Activated CD4-positive, alpha-beta T cell treated with anti-CD3 and anti-CD28 coated beads, Interleukin-2, Interleukin-4, amounts not matched to agents 100 ng/mL and 50 ng/mL, durations not matched to agents 16 hours and 8 hours (primary cell): ENCODE measurements at places on chromosomes 3 and 15.

DNA sequence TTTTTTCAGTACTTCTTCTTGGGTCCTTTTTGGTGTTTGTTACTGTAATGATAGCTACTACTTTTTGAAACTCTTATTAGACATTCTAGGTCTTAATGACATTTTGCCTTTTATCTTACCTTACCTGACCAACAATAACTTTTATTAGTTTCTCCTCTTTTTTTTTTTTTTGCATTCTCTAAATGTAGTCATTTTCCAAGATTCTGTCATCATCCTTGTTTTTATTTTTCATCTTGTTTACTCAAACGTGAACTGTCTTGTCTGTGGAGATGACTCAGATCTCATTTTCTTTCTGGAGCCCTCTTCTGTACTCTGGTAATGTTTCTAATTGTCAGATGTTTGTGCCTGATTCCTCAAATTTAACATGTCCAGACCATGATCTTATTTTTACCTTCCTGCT is 2.9 kb downstream of the ABHD5 start:
- DNase-seq = peak; percentile 50

DNA sequence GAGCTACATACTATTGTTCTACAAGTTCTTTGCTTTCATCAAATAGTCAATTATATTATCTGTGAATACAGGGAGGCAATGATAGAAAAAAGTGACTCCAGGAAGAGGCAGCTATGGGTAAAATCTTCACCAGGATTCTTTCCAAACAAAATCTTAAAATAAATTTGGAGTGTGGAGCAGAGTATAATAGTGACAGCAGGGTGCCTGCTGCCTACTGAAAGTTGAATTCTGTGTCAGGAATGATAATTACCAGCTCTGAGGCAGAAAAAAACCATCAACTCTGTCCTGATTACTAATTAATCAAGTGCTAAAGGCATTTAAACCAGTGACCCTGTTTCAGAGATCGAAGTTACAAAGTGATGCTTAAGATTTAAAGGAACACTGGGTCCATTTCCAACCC is 148.0 kb downstream of the DIPK2A start:
- no peak for DNase-seq

GRCh38 chr15:43168192-43169107 is 16.8 kb upstream of the CCNDBP1 start:
- peak; percentile 11 for DNase-seq

- DNase-seq = no peak
Observed at GRCh38 chr3:30952786-30953185, 58.3 kb upstream of the GADL1 start.

GRCh38 chr3:3201611-3202010 is 22.1 kb upstream of the CRBN start:
- DNase-seq = peak; percentile 56

DNA sequence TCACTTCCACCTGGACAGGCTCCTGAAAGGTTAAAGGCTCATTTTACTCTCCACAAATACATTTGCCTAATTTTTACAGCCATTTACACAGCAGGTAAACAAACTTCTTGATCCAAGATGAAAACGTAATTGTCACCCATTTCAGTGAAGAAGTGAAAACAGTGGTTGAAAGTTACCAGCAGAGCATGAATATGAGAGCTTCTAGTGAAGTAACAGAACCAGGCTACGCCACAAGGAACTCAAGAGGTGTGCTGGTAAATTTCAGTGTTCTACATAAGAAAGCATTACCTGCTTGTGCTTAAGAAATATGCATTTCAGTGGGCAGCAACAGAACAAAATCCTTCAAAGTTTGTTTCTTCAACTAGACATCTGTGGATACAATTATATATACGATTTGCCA is 113.2 kb downstream of the MECOM start:
- DNase-seq = no peak

DNA sequence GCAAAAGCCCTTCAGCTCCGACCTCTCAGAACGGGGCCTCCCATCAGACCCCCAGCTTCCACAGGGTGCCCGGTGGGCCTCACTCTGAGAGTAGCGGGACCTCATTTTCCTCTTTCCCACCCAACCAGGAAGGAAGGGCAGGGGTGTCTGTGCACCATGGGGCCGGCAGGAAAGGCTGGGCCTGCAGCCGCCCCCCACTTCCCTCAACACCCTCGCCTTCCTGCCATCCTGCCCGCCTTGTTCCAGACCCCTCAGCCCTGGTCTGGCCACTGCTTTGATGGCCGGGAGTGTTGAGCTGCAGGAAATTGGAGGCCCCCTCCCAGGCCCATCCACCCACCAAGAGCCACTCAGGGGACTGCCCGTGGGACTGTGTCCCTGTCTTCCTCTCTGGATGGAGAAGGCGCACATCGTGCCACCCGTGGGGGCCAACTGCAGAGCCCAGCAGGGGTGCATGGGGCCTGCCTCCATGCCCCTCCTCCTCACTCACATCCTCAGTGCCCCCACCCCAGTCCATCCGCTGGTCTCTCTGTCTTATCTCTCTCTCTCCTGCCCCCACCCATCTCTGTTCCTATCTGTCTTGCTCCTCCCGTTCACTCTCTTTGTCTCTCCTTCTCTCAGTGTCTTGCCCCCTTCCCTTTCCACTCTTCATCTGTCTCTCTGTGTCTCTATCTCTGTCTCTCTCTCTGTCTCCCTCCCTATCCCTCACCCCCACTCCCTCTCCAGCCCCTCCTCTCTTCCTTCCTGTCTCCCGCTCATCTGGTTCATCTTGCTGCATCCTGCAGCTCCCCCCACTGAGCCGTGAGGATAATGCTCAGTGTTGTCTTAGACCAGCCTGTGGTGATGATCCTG is 1.8 kb upstream of the PLXND1 start:
- DNase-seq = no peak

GRCh38 chr3:160665784-160666526 is 11.0 kb upstream of the ARL14 start:
- DNase-seq = no peak

DNA sequence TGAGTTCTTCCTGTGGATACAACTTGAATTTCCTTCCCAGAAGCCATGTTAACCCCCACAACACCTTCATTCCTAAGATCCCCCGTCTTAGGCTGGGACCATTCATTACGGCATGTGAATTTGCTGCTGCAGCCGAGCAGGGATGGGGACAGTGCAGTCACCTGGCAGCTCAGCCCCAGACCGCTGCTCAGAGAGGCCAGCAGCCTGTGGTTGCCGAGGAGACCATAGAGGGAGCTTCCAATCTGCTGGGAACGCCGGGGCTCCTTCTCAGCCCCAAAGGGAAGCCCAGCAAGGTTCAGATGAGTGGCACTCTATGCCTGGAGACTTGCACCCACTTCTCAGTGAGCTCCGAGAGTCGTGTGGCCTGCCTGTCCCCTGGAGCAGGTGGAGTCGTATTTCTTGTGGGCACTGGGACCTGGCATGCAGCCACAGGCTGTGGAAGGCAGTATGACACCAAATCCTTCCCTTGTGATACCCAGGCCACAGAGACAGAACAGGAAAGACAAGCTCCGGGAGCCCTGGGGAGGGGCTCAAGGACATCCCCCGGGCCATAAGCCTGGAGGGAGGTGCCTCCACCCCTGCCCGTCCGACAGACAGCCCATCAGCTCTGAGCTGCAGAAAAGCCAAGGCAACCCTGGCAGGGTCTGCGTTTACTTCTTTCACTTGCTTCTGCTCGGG is 167.3 kb downstream of the FAM43A start:
- no peak for DNase-seq

- DNase-seq = no peak
Observed at GRCh38 chr3:55376753-55377347, 110.3 kb downstream of the WNT5A start.

DNA sequence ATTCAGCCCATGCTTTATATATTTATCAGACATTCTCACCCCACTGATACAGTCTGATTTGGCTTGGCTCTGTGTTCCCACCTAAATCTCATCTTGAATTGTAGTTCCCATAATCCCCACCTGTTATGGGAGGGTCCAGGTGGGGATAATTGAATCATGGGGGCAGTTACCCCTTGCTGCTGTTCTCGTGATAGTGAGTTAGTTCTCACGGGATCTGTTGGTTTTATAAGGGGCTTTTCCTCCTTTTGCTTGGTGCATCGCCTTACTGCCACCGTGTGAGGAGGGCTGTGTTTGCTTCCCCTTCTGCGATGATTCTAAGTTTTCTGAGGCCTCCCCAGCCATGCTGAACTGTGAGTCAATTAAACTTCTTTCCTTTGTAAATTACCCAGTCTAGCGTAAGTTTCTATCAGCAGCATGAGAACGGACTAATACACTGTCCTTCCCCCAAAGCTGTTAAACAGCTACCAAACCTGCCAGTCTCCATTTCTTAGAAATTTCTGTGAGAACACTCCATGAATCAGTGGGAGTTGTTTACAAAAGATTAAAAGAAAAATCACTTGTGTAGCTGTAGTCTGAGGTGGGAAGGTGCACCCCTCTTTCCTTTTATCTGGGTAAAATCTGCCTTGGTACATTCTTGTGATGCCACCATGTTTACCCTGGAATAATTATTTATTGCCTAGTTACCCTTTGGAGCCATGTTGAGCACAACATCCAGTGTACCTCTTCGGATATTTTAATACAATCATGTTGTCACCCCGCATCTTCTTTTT is 160.5 kb downstream of the THSD4 start:
- DNase-seq = no peak

- no peak for DNase-seq
Observed at GRCh38 chr15:67048281-67049279, 16.8 kb upstream of the SMAD3 start.

DNA sequence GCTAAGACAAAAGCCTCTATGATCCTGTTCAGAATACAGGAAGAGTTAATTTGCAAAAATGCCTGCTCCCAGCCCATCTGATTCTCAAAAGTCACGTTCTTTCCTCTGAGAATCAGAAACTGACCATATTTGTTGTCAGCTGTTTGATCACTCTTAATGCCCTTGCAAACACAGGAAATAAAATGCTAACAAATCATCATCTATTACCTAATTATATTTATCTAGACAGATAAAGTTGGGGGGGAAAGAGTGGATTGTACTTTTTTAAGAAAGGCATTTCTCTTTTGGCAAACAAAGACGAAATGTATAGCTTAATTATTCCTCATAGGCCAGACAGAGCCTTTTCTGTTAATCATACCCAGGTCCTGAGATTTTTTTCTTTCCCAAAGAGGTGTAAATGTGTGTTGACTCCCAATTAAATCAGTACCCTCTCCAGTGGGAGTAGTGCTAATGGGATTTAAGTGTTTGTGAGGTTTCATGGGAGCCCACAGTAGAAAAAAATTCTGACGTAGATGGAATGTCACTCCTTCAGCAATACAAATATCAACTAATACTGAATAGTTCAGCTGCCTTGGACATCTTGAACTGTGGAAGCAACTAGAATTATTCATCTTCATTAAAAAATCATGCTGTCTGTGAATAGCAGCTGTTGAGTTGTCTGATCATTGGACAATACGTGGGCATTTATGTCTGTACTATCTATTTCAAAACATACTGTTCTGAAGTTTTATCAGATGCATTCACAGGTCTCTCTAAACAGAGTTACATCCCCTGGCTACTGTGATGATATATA is 22.5 kb upstream of the BNIP2 start:
- DNase-seq = no peak

GRCh38 chr3:56408761-56409196 is 59.5 kb downstream of the ERC2 start:
- DNase-seq = no peak

- DNase-seq = no peak
Observed at GRCh38 chr15:49848282-49848724, 227.5 kb downstream of the DTWD1 start.

GRCh38 chr3:109325109-109325508 is 8.8 kb upstream of the DPPA2 start:
- no peak for DNase-seq

- DNase-seq = no peak
Observed at GRCh38 chr3:177673112-177673914, 476.0 kb upstream of the TBL1XR1 start.

GRCh38 chr15:38658431-38658830 is 93.8 kb upstream of the RASGRP1 start:
- DNase-seq = peak; percentile 33

DNA sequence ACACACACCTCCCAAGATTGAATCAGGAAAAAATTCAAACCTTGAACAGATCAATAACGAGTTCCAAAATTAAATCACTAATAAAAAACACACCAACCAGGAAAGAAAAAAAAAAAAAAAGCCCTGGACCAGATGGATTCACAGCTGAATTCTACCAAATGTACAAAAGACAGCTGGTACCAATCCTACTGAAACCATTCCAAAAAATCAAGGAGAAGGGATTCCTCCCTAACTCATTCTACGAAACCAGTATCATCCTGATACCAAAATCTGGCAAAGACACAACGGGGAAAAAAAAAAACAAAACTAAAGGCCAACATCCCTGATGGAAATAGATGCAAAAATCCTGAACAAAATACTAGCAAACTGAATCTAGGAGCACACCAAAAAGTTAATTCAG is 54.4 kb upstream of the SLC12A8 start:
- no peak for DNase-seq

DNA sequence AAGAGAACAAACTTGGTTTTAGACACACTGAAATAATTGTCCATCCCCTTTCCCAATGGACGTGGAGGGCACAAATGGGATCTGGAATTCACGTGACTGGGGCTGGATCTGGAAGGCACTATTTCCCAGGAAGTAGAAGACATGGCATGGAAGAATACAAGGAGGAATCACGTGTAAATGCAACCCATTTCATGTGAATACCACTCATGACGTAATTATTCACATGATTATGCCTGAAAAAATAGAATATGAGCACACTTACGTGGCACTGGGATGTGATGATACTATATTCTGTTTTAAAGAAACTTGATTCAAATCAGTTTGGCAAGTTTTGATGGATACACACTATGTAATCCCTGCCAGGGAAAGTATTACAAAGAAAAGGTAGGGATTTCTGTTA is 477.3 kb downstream of the GABRG3 start:
- DNase-seq = no peak
